ENCODE measurements at places on chromosomes 11 and 22.

- DNase-seq: no peak
Observed at GRCh38 chr11:34239465-34240149, 118.2 kb downstream of the ABTB2 start.

- DNase-seq: peak; percentile 76
Observed at GRCh38 chr11:73334384-73335203, 26.5 kb downstream of the ARHGEF17 start.

DNA sequence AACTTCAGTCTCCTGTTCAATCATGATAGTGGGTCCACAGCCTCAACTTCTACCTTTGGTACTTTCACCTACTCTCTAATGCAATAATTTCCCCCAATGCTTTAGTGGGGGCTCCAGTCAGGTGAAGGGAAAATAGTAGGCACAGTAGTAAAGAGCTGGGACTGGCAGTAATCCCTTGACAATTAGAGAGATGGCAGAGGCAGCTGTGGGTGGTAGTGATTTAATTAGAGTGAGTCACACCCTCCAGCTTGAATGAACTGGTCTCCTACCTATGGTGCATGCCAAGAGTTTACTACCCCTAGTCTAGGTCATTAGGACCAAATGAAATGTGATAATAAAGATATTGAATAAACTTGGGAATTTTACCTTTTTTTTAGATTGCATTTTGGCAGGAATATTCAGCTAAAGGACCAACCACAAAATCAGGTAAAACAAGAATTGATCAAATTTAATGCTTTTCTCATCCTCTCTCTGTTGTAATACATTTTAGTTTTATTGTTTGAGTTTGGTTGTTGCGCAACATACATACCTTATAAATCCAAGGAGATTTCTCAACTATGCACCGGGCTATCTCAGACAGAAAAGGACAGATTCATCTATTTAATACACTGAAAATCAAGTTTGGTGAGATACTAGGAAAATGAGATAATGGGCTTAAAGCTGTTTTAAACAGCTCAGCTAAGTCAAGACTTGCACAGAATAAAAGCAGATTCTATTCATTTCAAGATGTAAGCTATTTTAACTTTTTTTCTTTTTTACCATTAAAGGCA is 9.0 kb downstream of the PRRG4 start:
- peak; percentile 52 for DNase-seq

DNA sequence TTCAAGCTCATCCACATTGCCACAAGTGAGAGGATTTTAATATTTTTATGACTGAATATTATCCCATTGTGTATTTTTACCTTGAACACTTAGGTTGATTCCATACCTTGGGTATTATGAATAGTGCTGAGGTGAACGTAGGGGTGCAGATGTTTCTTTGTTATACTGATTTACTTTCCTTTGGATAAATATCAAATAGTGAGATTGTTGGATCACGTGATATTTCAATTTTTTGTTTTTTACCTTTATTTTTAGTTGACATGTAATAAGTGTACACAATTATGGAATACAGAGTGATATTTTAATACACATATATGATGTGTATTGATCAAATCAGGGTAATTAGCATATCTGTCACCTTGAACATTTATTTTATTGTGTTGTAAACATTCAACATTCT is 8.1 kb downstream of the OR10W1 start:
- DNase-seq: no peak

DNA sequence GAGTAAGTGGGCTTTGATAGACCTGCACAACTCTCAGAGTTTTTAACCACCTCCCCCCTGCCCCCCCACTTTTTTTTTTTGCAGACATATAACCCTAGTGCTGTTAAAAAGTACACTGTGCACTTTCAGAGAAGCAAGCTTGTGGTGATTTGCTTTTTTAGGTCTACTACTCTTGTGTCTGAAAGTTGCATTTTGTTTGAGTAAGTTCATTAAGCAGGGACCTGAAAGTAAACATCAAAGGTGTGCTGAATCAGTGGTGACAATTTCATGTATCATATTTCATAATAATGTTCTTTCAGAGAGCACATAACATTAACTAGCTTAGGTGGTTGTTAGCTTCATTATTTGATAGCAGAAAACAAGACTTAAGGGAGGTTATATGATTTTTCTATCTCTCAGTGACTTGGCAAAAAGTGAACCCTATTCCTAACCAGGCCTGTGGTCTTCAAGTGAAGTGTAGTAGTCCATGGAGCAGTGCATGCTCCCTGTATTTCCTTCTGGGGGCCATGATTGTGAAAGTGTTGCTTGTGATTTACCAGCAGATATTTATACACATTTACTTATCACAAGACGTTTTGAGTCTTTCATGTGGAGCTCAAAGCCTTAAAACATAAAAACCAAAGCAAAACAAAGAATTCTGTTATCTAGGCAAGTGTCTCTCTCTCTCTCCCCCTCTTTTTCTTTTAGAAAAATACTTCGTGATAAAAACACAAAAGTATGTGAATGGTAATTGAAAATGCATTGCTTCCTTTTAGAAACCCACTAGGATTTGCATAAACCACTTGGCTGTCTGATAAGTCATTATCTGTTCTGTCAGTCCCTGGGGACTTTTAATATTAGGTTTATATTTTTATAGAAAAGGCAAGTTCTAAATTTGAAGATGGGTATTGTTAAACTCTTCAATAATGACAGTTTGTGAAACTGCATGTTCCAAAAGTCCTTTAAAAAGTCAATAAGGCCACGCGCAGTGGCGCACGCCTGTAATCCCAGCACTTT is 7.5 kb upstream of the RAG2 start:
- DNase-seq: no peak

GRCh38 chr11:114501901-114502300 is 57.8 kb downstream of the NXPE1 start:
- no peak for DNase-seq

- no peak for DNase-seq
Observed at GRCh38 chr11:44970293-44970692, 19.6 kb upstream of the TP53I11 start.

DNA sequence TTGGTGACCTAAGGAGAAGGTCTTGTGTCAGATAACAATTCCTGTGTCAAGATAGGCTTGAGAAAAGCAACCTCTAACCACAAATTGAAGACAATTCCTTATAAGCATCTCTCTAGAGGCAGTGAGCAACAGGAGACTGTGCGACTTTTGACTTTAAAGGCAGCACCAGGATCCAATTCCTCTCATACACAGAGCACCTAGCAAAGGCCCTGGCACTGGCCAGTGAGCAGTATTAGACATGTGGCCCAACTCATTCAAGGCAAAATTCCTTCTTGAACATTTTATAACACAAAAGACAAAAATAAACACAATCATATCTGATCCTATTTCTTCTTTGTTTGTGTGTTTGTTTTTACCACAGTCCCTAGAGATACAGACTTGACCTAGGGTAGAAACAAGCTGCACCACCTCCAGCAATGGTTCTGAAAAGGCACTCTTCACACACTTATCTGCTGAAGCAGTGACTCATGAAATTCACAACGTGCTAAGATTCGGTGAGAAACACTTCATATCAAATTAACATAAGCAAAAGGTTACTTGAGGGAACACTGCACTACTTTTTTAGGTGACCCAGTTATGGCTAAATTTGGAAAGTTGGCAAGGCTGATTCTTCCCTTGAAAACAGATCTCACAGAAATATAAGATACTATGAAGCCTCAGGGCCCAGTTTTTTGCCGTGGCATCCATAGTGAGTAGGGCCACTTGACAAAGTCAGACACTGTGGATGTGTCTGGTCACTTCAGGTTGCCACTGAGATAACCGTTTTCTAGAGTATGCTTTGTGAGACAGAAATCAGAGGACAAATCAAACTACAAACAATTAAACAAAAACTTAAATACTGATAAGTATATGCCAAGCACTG is 1018.9 kb downstream of the DLG2 start:
- DNase-seq: no peak

- DNase-seq: no peak
Observed at GRCh38 chr22:32577591-32577990, 103.0 kb downstream of the FBXO7 start.

DNA sequence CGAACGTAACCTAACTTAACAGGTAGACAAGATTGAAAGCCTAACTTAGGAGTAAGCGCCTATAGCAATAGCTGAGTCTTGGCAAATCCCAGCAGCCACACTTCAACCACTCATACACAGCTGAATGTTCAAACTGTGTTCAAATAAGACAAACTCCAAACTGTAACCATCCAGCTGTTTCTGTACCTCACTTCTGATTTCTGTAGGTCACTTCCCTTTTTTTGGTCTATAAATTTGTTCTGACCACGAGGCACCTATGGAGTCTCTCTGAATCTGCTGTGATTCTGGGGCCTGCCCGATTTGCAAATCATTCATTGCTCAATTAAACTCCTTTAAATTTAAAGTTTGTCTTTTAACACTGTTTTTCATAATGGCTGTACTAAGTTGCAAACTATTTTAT is 8.2 kb upstream of the TENM4 start:
- no peak for DNase-seq

GRCh38 chr22:44941207-44941606 is 68.6 kb downstream of the PHF21B start:
- no peak for DNase-seq

DNA sequence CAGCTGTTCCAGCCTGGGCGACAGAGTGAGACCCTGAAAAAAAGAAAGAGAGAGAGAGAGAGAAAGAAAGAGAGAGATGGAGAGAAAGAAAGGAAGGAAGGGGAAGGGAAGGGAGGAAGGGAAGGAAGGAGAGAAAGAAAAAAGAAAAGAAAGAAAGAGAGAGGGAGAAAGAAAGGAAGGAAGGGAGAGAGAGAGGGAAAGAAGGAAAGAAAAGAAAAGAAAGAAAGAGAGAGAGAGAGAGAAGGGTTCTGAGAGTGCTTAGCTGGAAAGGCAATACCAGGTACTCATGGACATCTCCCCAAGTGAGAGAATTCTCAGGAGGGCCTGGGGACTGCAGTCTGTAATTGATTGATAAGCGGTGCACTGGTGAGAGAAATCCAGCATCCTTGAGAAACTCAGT is 12.8 kb upstream of the PRAME start:
- no peak for DNase-seq
